ENCODE measurements at places on chromosomes 2 and 18.

GRCh38 chr2:134718023-134718816 lies 580 bp downstream of the TMEM163 start:
- DNase-seq, result no peak

DNA sequence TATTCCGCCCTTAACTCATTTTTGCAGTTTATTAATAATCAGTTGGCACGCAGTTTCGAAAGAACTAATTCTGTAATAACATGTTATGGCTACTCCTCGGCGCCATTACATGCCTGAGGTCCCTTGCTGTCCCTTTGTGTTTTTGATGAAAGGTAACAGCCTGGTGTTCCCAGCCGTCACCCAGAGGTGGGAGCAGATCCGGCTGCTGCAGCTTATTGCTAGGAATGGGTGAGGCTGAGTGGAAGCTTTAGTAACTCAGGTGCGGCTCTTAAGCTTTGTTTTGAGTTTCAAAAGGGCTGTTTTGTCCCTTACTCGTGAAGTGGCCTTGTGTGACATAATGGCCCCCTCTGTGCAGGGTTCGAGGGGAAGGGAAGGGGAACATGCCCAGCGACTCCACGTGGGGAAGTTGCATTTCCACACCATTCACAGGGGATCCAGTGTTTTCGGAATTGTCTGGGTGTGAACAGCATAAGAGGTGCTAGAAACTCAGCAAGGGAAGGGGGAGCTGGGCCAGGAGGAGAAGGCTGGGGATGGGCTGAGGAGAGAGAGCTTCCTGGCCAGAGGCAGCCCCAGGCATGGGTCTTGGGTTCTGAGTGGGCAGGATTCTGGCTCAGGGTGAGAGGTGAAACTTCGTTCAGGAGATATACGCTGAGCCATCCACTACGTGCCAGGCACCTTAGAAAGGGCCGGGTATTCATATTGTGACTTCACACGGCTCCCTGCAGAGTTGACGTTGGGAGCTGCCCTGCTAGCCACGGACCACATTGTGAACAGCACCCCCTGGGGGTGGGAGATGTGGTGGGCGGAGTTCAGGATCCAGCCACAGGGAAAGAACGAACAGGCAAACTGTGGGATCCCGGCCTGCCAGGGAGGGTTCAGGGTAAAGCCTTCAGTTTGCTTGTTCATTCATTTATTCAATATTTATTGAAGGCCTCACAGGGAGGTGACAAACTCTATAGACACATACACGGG lies 84.4 kb downstream of the TGOLN2 start:
- DNase-seq, result no peak

DNA sequence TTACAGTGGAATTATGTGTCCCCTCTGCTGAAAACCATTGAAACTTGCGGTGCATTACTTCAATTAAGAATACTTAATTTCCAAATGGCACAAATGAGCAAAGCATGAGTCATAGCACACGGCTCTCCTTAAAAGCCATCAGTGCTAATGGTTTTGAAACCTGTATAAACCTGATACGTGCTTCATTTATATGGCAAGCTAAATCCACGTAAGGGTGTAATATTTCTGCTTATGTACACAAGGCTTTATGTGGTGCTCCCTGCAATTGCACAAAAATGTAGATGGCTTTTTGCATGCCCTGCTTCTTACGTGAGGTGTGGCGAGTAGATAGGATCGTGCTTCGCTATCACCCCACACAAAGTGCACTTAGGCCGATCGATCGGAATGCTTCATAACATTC lies 840.9 kb downstream of the GALR1 start:
- no peak for DNase-seq

GRCh38 chr2:178498137-178498536 lies 17.9 kb downstream of the PLEKHA3 start:
- no peak for DNase-seq

DNA sequence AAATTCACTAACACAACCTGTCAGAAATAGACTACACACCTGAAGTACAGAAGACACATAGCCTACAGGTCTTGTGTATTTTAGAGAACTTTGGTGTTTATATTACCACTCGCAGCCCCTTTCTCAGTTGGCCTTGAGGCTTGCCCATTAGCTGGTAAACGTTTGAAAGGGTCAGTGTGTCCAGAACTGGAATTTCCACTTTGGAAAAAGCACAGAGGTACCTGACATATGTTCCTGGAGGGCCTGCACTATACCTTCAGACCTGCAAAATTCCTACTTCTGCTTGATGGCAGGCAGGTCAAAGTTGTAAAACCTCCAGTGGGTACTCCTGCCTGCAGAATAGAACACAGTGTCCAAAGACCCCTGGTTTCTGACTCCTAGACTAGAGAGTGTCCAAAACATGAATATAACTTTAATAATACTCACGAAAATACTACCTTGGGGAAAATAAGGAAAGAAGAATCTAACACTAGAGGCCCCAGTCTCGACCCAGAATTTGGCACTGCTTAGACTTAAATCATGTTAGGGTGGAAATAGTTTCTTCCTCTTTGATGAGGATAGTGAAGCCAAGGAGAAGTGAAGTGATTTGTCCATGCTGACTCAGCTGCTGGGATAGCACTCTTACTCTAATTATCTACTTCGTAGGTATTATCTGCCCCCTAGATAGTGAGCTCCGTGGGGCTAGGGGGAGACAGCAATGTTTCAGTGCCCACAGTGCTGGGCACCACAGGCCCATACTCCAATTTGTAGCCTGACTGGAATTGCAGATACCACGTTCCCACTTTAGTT lies 2.8 kb downstream of the KCTD1 start:
- DNase-seq, result no peak

DNA sequence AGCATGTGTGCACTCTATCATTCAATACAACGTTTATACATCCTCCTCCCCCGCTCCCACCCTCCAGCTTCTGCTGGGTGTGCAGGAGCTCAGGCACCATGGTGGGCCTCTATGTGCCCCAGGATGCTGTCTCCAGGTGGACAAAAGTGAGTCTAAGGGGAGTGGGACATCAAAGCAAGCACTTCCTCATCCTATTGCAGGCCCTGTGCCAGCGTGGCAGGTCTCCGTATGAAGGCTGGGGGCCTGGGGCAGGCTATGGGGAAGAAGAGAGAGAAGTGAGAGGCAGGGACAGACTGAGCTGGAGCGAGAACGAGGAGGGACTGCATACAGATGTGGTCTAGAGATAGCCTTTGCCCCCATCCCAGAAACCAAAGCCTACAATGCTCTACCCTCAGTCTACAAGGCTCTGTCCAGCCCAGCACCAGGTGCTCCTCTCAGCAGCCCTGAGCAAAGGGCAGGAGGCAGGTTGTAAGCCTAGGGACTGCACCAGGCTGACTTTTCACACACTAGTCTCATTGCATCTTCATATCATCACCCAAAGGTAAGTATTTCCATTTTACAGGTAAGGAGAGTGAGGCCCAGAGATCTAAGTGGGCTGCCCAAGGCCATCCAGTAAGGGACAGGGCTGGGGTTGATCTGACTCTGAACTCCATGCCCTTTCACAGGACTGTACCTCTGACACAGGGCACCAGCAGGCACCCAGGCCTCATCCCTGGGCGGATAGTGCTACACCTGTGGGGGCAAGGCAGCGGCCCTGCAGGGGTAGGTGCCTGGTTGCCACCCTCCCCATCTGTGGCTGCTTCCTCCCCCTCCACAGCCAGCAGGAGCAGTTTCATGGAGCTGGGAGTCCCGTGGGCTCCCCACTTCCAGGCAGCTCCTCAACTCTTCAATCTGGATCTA lies 14.0 kb upstream of the ARID5A start:
- no peak for DNase-seq

DNA sequence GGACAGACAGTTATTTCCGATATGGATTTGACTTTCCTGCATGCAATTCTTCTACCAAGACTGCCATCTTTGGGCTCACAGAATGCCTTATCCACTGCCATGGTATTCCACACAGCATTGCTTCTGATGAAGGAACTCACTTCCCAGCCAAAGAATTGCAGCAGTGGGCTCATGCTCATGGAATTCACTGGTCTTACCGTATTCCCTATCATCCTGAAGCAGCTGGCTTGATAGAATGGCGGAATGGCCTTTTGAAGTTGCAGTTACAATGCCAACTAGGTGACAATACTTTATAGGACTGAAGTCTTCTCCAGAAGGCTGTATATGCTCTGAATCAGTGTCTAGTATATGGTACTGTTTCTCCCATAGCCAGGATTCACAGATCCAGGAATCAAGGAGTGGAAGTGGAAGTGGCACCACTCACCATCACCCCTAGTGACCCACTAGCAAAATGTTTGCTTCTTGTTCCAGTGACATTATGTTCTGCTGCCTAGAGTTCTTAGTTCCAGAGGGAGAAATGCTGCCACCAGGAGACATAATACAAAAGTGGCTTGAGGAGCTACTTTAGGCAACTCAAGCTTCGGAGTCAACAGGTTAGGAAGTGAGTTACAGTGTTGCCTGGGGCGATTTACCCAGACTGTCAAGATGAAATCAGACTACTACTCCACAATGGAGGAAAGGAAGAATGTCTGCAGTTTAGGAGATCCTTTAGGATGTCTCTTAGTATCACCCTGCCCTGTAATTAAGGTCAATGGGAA lies 23.8 kb upstream of the SMAD4 start:
- no peak for DNase-seq

GRCh38 chr2:235535423-235536130 lies 41.7 kb downstream of the AGAP1 start:
- DNase-seq, result no peak

- no peak for DNase-seq
Measured at GRCh38 chr2:238462782-238463396, 36.2 kb downstream of the ASB1 start.

DNA sequence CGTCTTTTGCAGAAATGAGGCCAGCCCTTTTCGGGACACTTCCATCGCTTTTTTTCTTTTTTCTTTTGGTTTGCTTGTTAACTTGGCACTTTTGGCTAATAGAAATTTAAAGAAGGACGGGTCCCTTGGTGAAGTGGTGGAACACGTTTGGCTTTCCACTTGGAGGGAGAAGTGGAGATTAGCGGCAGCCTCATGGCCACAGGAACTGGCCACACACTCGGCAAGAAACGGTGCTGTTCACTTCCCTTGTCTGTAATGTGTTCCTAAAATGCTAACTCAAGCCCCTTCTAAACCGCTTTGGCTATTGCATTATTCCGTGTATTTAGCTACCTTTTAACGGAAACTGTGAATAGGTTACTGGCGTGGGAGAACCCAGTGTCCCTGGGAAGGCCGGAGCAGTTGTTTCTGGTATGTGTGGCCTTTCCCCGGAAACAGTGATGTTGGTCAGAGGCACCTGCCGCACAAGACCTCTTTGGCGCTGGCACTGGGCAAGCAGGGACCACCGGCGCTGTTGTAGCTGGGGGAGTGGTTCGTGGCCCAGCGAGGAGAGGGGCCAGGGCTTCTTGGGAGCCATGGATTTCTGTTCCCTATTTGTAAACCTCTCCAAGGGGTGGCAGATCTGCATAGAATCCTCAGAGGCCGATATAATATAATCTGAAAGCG lies 981 bp downstream of the RAMP1 start:
- DNase-seq, result no peak

DNA sequence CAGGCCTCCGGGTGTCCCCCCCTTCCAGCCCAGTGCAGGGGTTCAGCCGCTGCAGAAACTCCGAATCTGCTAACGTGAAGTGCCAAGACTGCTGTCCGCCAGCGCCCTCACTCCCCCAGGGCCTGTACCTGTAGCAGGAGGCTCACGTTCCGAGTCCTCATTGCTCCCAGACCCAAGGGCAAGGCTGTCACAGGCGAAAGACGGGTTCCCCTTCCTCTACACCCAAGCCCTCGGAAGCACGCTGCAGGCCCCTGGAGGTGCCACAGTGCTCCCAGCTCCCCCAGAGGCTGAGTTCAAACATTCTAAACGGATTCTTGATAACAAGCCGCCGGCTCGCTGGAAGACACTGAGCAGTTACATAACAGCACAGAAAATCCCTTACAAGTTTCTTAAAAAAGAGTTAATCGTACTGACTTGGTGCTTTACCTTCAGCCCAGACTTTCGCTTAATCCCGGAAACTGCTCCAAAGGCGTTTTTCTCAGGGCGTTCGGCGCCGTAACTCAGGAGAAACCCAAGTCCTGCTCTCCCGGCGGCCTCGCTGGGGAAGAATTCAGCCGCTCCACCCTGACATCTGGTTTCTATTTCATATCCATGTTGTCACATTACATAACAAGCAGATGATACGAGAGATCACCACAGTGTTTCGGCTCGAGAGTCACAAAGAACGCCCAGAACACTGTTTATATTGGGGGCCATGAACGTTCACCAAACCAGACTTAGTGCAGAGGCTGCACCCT lies 92.0 kb downstream of the HDAC4 start:
- no peak for DNase-seq

GRCh38 chr2:235990344-235990743 lies 177.8 kb downstream of the GBX2 start:
- no peak for DNase-seq

DNA sequence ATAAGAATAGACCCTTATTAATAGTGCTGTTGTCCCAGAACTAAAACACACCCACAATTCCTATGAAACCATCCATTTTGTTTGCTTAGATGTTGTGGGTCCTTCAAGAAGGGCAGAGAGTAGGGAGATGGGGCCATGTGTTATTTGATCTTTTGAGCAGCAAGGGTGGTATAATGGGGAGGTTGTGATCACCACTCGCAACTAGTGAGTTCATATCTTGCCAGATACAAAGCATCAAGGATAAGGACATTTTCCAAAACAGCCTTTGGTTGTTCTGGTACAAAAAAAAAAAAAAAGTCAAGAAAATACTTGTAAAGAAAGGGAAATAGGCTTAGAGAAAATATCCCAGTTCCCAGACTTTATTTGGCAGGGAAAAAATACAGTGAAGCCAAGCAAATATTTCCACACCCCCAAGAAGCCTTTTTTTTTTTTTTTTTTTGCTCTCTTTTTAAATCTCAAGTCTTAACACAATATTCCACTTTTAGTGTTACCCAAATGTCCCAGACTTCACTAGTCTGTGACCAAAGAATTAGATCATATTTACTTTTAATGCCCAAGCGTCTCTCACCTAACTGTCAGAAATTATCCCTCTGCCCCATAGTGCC lies 54.1 kb downstream of the ANTXR1 start:
- DNase-seq, result no peak

GRCh38 chr2:111522231-111522768 lies 361.7 kb downstream of the ANAPC1 start:
- DNase-seq, result no peak

GRCh38 chr18:65239787-65240186 lies 511.0 kb upstream of the CDH7 start:
- DNase-seq, result no peak

GRCh38 chr2:181680937-181681811 lies 857 bp upstream of the NEUROD1 start:
- DNase-seq, result no peak
